Hypothalamus (tissue), 51 donors: ENCODE measurements at places on chromosomes 1 and 21.

- DNase-seq: no peak
These were observed 3.0 kb upstream of the SMIM11 start for GRCh38 chr21:34372321-34372720.

GRCh38 chr1:67532452-67533216 lies 102.4 kb upstream of the SERBP1 start:
- peak; percentile 30 for DNase-seq

DNA sequence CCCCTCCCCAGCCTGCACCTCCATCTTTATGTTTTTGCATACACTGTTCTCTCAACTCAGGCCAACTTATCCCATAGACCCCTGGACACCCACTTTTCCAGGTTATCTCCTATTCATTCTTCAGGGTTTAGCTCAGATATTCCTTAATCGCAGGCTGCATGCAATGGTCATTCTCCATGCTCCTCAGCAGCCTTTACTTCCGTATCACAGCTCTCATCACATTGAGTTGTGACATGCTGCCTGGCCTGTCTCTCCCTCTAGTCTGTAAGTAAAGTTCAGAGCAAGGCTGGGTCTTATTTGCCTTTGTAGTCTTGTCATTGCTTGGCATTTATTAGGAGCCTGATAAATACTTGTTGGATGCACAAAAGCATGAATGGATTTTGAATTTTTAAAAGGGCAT lies 6.9 kb downstream of the DNAJC6 start:
- no peak for DNase-seq

DNA sequence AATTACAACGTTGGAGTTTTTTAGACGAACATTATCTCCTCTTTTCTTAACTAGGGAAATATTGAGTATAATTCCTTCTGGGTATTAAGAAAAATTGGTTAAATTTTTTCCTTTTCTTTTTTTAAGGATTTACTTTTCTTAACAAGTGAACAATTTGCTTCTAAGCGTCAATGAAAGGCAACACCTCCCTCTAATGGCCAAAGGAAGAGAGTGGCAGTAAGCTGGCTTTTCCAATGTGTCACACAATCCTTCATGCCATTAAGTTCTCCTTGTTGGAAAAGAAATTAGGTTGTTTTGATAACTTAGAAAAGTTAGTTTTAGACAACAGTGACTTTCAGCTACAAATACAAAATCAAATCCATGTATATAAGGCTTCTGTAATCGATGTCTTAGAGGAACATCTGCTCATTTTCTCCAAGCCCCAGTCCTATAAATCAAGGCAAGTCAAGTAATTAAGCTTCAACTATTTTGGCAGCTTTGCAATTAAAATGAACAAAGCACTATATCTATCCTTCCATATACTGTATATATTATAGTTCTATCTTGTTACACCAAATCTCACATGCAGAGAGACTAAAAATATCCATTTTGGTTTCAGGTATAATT lies 62.8 kb downstream of the EDEM3 start:
- no peak for DNase-seq

- no peak for DNase-seq
These were observed 1.7 kb upstream of the SIM2 start for GRCh38 chr21:36697060-36697850.

GRCh38 chr1:108712606-108713150 lies at the start of gene FNDC7:
Gene FNDC7 (plus strand): TSS chr1:108712908. CDS start chr1:108712934, 26 bp downstream.
- no peak for DNase-seq

- DNase-seq: no peak
These were observed 89.5 kb downstream of the CSMD2 start for GRCh38 chr1:34075576-34075975.

DNA sequence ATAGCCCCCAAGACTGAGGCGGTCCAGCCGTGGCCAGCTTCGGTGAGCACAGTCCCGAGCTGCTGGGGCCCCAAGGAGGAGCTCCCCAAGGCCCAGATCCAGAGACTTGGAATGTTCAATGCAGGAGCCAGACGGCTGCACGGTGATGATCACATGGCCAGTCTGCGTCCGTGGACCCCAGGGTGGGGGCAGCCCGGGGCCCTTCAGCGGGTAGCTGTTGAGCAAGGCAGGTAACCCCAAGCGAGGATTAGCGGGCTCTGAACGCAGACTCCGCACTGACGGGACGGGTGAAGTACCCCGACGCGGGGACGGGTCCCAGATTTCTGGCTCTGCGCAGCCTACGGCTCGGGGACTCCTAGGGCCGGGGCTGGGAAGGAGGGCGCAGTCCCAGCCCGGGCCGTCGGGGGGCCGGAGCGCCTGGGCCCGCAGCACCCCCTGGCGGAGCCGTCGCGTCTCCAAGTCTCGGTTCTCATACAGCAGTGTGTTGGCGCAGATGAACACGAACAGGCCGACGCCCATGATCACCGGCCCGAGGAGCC lies 2.7 kb downstream of the TMEM200B start:
- no peak for DNase-seq

GRCh38 chr1:91124989-91125417 lies 103.2 kb upstream of the ZNF644 start:
- no peak for DNase-seq

DNA sequence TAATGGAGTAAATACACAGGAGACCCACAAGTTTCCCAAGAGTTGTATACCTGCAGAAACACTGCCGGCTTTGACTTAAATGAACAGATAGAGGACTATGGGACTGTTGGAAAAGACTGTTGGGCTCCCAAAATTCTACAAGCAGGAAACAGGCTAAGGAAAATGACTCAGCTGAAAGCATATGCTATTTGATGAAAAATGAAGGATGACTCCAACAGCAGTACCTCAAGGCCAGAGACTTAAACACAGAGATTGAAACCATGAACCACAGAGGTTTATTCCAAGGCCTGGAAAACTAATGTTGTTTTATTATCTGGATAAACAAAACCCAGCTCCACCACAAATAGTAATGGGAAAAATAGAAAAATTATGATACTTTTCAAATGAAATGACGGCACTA lies 187.7 kb downstream of the TNFSF18 start:
- DNase-seq: no peak

GRCh38 chr1:84582802-84583587 lies 8.8 kb upstream of the CTBS start:
- no peak for DNase-seq

GRCh38 chr1:10694274-10694632 lies 102.2 kb downstream of the CASZ1 start:
- no peak for DNase-seq

DNA sequence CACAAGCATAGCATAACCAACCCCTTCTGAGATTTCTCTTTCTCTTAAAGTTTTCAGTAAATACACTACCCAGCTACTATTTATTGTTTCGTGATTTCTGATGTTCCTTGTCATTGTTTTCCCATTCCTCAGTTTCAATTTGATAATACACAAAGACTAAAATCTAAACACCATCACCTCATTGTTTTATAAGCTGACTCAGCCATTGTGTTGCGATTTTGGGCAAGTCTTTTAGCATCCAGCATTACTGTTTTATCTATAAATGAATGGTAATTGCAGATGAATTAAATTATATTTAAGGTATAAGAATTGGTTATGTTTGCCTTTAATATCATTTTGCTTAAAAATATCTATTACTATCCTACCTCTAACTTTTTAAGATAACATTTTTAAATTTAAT lies 1308.5 kb downstream of the PLA2G4A start:
- no peak for DNase-seq

GRCh38 chr1:243526180-243526579 lies 270.3 kb downstream of the SDCCAG8 start:
- DNase-seq: no peak

DNA sequence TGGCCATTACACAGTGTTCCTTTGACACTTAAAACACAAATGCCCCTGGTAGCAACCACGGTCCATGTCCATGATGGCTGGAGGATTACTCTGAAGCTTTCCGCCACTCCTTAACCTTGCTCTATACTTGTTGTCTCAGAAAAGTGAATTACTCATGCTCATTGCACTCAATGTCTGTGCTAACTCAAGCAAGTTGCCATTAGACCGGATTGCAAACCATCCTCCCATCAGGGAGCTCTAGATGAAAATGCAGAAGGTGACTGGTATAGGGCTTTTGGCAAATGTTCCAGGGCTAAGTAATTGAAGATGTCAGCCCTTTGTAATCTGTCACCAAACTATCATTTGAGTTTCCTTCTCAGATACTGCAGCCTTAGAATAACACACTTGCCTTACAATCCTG lies 1288.3 kb upstream of the B3GALT2 start:
- DNase-seq: no peak
